Lower lobe of right lung (tissue), 2 donors: ENCODE measurements at places on chromosomes 5 and 9.

DNA sequence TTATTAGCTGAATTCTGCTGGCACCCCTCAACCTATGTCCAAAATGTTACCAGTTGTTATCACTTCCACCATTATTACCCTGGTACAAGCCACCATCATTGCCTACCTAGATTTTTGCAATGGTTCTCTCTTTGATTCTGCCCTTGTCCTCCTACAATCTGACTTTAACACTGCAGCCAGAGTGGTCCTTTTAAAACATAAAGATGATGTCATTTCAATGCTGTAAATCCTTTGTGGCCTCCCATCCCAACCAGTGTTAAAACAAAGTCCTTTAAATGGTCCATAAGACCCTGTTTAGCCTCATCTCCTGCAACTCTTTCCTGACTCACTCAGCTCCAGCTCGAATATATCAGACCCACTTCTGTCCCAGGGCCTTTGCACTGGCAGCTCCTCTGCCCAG lies 54.9 kb upstream of the FSTL4 start:
- no peak for DNase-seq

DNA sequence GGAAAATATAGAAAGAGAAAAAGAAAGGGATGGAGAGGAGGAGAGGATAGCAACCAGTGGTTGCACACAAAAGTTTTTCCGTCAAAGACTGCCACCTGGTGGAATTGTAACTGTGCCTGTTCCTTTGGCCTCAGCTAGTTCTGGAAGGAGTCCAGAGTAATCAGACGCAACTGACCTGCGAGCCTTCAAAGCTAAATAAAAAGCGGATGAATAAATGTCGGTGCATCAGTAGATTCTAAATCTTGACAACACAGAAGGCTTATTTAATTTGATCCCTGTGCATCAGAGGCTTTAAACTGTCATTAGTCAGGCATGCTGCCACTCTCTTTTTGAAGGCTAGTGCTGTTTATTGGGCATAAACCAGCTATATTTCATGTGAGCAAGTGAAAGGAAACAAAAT lies 132.9 kb upstream of the ACO1 start:
- no peak for DNase-seq

DNA sequence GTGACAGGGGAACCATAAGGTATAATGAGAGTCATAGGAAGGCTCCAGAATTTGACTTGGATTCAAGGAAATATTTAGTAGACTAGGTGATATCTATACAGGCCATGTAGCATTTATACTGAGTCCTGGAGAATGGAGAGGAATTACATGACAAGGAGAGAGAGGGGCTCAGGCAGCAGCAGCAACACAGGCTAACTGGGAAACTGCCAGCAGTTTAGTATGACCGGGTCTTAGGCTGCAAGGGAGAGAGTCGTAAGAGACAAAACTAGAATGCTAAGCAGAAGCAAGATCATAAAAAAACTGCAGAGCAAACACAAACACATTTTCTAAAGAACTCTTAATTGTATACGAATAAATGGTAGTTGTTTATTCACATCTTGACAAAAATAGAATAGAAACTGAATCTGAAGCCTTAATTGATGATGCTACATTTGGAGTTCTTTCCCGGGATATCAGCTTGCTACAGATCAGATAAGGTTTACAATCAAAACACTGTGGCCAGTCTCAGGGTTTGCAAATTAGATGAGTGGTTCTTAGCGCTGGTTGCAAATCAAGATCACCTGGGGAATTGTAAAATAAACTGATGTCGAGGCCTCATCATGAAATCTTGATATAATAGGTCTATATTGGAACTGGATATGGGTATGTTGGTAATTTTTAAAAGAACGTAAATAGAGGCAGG lies 480.0 kb upstream of the C9orf72 start:
- no peak for DNase-seq

DNA sequence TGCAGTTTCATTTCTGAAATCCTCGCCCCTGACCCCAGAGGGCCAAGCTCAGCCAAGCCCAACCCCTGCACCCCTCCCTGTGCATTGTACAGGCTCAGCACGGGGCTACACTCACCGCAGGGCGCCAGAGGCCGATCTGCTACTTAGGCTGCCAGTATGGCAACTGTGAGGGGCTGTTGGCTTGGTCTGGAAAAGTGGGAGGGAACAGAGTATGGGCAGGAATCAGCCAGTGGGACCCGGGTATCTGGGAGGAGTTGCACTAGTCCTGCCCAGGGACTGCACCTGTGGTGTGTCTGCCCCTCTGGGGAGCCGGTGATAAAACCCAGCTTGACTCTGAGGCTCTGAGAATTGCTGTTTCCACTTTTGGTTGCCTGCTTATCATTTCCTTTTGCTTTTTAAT lies 167.4 kb upstream of the KIF2A start:
- no peak for DNase-seq

DNA sequence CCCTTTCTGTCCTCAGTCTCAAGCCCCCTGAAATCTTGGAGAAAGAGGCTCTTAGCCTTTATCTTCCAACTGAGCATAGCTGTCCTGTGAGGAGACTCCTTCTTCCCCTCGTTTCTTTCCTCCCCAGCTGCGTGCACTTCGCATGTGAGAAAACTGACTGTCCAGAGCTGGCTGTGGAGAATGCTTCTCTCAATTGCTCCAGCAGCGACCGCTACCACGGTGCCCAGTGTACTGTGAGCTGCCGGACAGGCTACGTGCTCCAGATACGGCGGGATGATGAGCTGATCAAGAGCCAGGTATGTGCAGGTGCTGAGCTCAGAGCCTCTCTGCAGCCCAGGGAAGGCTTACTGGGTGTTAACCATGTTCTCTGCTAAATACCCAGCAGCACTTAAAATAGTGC lies 190.8 kb downstream of the PAPPA start:
- DNase-seq, result no peak

- DNase-seq, result no peak
These were observed 70.8 kb upstream of the HSPA9 start for GRCh38 chr5:138645778-138646575.

DNA sequence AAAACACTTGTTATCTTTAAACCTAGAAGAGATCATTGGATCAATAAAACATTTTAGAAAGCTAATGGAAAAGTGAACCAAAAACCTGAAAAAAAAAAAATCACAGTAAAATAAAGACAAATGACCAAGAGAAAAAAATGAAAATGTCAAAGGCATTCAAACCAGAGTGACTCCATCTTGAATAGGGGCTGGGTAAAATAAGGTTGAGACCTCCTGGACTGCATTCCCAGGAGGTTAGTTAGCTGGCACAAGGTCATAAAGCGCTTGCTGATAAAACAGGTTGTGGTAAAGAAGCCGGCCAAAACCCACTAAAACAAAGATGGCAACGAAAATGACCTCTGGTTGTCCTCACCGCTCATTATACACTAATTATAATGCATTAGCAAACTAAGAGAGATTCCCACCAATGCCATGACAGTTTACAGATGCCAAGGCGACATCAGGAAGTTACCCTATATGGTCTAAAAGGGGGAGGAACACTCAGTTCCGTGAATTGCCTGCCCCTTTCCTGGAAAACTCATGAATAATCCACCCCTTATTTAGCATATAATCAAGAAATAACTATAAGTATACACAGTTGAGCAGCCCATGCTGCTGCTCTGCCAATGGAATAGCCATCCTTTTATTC lies 116.7 kb upstream of the NEK6 start:
- DNase-seq, result no peak

GRCh38 chr9:3879315-3879714 lies 353.5 kb upstream of the RFX3 start:
- DNase-seq, result no peak

DNA sequence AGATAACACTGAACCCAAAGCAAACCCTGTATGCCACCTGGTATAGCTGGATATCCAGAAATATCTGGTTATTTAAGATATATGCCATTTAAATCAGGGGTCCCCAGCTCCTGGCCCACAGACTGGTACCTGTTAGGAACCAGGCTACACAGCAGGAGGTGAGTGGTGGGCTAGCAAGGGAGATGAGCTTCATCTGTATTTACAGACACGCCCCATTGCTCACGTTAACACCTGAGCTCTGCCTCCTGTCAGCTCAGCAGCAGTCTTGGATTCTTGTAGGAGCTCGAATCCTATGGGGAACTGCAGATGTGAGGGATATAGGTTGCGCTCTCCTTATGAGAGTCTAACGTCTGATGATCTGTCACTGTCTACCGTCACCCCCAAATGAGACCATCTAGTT lies 646.6 kb downstream of the TLE4 start:
- no peak for DNase-seq

GRCh38 chr5:133344266-133344665 lies 268.1 kb downstream of the FSTL4 start:
- DNase-seq, result no peak

GRCh38 chr5:174281855-174282254 lies 236.3 kb downstream of the NSG2 start:
- DNase-seq, result no peak
